ENCODE measurements at places on chromosomes 16 and 17.

- no peak for DNase-seq
Measured at GRCh38 chr16:50696126-50696525, 2.7 kb downstream of the NOD2 start.

DNA sequence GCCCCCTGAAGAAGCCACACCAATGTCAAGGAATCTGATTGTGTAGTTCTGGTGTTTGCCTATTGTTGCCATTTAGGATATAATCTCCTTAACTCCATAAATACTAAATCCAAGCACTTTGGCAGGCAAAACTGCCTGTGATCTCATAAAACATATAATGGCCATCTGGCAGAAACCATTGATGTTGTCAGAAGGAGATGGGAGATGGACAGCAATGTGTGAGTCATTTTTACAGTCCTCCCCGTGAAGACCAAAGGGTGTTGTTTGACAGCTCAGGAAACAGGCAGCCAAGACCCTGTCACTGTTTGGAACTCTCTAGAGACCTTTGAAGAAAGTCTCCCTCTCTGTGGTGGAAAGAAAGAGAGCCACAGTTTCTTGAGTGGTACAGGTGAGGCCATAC lies 454.1 kb downstream of the HS3ST3B1 start:
- DNase-seq = no peak

- no peak for DNase-seq
Measured at GRCh38 chr17:52789829-52790228, 631.3 kb upstream of the CA10 start.

DNA sequence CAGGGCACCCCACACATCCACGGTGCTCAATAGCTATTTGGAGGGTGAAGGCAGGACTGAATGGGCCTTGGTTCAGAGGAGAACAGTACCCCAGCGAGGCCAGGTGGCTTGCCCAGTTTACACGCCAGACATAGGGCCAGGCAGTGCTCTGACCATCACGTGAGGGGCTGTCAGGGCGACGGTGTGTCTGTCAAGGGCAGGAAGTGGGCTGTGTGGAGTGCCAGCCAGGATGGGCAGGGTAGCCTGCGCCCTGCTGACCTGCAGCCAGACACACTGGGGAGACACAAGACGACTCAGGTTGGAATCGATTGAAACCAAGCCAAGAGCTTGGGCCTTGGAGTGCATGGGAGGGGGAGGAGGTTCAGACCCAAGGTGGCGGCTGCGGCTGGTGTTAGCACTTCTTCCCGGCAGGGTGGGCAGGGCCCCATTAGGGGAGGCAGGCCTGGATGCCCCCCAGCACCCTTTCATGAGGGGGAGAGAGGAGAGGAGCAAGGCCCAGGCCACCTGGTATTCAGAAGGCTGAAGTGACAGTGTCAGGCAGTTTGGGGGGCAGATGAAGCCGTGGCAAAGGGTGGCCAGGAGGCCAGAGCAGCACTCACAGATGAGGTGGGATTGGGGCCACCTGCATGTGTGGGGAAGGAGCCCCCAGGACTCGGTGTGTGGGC lies 68.2 kb downstream of the SREBF1 start:
- DNase-seq = no peak
